ENCODE measurements at places on chromosomes 11 and 22. TPM values are rescaled to one million over a fixed set of nuclear protein-coding genes. Genes with fewer than 3 reads are reported as not detected.

DNA sequence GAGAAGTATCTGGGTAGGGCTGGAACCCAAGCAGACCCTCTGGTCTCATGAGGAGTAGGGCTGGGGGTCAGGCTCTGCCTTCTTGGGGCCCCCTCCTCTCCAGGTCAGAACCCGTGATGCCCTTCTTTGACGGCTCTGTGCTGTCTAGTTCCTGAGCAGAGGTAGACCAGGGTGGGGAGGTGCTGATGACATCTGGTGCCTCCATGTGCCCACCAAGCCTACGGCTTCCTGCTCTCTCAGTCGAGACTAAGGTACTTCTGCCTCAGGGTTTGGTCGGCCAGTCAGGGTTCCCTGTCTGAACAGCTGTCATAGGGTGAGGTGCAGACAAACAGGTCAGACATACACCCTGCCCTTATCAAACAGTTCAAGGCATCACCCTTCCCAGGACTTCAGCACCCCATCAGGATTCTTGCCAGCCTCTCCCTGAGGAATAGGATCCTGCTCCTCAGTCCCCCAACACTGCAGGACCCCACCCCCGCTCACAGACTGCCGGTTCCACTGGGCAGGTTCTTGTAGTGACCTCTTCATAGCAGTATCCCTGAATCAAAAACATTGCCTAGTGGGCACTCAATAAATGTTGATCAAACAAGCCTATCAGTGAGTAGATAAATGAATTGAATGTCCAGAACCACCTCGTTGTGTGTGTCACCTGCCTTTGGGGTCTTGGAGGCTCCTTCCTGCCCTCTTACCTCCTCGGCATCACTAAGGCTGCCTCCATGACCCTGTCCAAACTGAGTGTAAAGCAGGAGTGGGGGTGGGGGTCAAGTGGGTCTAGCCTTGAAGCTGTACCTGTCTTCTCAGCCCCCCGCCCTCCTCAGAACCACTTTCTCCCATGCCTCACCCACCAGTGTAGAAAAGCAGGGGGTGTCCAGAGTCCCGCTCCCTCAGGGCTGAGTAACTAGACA, 158.2 kb downstream of the BUD13 start:
- DNase-seq: no peak

DNA sequence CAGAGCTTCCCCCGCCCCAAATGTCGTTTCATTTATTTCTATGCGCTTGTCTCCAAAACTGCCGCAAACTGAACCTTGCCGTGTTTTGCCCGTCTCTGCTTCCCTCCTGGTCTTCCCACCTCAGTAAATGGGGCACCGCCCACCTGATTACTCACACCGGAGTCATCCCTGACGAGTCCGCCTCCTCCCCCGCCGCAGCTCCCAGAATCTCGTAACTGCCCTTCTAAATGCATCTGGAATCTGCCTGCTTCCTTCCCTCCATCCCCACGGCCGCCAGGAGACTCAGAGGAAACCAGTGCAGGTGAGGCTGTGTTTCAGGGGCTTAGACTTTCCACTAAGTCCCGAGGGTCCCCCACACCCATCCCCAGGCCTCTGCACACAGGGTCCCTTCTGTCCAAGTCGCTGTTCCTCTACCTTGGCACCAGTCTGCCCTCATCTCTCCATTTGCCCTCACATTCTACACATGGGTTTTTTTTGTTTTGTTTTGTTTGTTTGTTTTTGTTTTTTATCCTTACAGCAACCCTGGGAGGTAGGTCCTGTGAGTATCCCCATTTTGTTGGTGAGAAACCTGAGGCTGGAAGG, 62.6 kb upstream of the PHF21B start:
- DNase-seq: no peak

Gene RIC3
- 9.7 TPM for total RNA-seq

- no peak for DNase-seq
These were observed 15.0 kb downstream of the CDC45 start for GRCh38 chr22:19494676-19495173.

Gene PTPRCAP
- 3.8 TPM for total RNA-seq
